ENCODE measurements at places on chromosomes 3 and 15.

DNA sequence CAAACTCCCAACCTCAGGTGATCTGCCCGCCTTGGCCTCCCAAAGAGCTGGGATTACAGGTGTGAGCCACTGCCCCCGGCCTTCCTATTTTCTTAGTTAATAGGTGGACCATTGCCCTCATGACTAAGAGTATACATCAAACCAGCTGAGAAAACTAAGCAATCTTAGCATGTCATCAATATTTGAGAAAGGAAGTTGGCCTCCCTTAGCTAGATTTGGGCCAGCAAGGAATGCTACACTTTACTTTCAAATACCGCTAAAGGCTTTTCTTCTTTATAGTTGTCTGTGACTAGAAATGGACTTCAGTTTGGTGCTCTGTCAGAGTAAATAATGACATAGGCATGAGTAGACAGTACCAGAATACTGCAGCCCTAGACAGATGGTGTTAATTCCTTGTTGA, 199.3 kb downstream of the GAP43 start:
- no peak for DNase-seq

- DNase-seq: no peak
Measured at GRCh38 chr3:127220497-127220896, 27.6 kb downstream of the PRR23E start.

DNA sequence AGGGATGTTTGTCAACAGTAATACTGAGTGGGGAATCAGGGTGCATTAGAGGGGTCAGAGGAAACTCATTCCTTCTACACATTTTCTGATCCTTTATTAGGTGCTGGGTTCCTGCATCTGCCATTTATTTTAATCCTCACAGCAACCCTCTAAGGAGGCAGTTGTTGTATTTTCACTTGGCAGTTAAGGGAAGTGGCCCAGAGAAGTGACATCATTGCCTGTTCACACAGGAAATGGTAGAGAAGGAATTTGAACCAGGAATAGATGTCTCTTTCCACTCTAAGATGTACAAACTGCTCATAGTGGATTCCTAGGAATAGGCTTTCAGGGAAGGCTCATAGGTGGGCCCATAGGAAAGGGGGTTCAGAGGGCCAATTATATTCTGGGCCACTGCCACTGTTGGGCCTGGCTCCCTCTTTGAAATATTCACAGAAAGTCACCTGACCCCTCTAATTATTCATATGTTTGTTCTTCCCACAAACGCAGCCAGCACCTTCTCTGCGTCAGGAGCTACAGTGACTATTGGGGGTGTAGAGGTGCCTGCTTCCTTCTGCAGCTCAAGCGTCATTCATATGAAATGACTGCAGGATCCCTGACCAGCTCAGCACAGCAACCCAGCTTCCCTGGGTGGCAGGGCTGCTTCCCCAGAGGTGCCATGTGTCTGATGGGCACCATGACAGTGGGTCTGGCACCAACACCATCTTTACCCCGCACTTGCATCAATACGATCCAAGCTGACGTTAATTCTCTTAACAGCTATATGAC, 163.9 kb upstream of the SMAD3 start:
- DNase-seq: no peak

DNA sequence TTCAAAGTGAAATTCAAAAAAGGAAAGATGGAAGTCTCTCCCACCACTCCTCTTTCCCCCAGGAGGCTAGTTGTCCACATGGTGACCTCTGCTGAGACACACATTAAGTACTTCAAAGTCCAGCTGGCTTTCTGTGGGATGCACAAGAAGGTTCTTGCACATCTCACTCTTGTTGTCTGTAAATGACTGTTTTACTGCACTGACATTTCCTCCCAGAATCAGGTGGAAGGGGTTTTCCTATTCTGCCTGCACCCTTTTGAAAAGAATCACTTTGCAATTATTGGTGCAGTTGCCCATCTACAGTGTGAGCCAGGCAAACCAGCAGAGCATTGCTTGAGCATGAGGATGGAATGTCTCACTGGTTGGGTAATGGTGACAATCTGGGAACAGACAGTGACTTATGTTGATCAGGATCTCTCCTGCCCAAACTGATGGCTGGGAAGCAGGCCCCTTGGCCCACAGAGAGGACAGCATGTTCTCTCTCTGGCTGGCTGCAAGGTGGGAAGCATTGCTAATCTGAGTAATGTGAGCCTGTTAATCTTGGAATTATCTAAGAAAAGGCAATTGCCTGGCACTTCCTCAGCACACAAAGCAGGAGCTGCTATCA, 347.7 kb upstream of the SATB1 start:
- DNase-seq: no peak

GRCh38 chr3:69126999-69127398, 4.6 kb upstream of the LMOD3 start:
- no peak for DNase-seq

DNA sequence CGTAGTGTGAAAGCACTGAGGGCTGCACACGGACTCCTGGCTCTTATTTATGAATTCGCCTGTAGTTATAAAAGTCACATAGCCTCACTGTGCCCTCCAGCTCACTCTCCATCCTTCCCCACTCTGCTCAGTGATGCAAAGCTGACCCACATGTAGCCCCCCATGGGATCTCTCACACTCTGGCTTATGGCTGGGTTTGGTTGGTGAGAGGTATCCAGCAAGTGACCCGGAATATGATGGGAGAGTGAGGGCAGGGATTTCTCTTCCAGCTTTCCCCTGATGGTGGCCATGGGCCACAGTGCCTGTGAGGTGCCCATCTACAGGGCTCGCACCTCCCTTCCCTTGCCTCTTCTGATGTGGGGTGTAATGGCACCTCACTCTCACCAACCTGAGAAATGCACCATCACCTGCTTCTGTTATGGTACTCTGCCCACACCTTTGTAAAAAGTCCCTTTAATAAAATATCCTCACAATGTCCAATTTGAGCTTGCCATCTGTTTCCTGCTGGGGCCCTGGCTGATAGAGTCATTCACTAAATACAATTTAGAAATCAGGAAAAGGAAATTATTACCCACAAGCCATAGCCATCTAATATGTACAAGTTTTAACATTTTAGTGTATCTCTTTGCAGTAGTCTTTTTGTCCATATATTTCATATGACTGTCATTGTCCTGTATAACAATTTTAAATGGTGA, 93.6 kb downstream of the SCN11A start:
- DNase-seq: no peak

GRCh38 chr3:130895690-130896488, 2.0 kb downstream of the ATP2C1 start:
- no peak for DNase-seq

- no peak for DNase-seq
Measured at GRCh38 chr3:5756443-5756842, 568.9 kb downstream of the EDEM1 start.

- no peak for DNase-seq
Measured at GRCh38 chr15:50476143-50476542, 51.9 kb downstream of the USP8 start.

- no peak for DNase-seq
Measured at GRCh38 chr3:46660003-46660402, 33.5 kb downstream of the ALS2CL start.

- DNase-seq: peak; percentile 90
Measured at GRCh38 chr15:56886932-56887781, 31.3 kb upstream of the TCF12 start.

GRCh38 chr3:114058646-114059045, 2.1 kb downstream of the QTRT2 start:
- no peak for DNase-seq

GRCh38 chr3:171797265-171797679, 13.0 kb downstream of the PLD1 start:
- no peak for DNase-seq

DNA sequence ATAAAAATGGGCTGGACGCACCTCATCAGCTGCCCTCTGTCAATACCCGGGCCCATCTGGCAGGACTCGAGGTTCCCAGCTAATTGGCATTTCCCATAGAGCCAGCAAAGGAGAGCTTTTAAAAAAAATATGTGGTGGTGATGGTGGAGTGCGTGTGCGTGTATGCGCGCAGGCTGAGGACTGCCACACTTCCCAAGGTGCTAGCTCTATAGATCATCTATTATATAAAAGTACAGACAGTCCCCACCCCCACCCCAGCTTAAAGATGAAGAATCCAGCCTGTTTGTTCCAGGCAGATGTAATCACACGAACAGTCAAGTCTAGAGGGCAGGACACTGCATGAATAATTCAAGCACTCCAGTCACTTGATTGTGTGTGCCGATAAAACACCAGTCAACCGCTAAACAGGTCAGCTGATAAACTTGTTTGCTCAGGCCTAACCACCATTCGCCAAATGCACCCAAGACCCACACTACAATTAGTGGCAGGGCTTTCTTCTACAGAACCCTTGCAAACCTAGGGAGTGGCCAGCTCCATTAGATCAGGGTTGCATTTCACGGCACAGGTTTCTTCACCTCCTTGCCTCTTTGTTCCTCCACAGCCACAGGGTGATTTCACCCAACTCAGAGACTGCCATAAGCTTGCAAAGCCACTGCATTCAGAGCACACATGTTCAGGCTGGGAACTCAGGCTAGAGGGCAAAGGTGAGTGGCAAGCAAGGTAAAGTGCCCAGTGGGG, 5.8 kb downstream of the TLE3 start:
- DNase-seq: no peak

All from GM13977 (cell line).